ENCODE measurements at places on chromosomes 11 and 22.

DNA sequence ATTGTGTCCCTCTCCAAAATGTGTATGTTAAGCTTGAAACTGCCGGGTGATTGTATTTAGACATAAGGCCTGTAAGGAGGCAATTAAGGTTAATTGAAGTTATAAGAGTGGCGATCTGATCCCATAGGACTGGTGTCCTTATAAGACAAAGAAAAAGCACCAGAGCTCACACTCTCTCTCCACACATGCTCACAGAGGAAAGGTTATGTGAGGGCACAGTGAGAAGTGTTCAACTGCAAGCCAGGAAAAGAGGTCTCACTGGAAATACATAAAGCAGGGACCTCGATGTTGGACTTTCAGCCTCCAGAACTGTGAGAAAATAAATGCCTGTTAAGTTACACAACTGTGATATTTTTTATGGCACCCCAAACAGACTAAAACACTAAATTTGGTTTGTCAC, 1233.8 kb upstream of the CNTN5 start:
- no peaks in the 10 kb centered on the region for H3K4me1 ChIP-seq
- H3K36me3 ChIP-seq = no peaks in the 10 kb centered on the region
- no peak overlapping the region for H3K4me3 ChIP-seq
- H3K27ac ChIP-seq = no peak overlapping the region
- no peak for DNase-seq

GRCh38 chr11:2989006-2989405, 3.1 kb downstream of the NAP1L4 start:
- H3K27me3 ChIP-seq = no peaks in the 10 kb centered on the region
- DNase-seq = no peak
- H3K4me3 ChIP-seq = peak overlapping the region; percentile 99
- H3K4me1 ChIP-seq = peaks cover 51% of the 10 kb centered on the region
- peak overlapping the region; percentile 100 for H3K27ac ChIP-seq
- peaks cover 41% of the 10 kb centered on the region for H3K36me3 ChIP-seq

DNA sequence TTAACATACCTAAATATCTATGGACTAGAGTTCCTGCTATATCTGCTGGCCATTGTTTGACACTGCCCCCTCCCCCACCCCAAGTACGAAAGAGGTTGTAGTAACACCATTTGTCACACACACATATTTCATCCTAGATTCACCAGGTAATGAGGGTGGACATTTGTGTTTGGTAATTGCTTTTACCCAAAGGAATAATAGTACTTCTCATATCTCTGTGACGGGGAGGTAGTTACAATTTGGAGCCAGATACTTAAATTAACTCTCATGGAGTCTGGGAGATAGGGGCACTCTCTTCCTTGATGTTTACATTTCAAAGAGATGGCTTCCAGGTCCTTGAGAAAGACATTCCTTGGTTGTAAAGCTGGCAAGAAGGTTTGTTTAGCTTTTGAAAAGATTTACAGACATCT, 38.7 kb downstream of the REXO2 start:
- no peaks in the 10 kb centered on the region for H3K36me3 ChIP-seq
- no peak overlapping the region for H3K27ac ChIP-seq
- no peak for DNase-seq
- no peak overlapping the region for H3K4me3 ChIP-seq

DNA sequence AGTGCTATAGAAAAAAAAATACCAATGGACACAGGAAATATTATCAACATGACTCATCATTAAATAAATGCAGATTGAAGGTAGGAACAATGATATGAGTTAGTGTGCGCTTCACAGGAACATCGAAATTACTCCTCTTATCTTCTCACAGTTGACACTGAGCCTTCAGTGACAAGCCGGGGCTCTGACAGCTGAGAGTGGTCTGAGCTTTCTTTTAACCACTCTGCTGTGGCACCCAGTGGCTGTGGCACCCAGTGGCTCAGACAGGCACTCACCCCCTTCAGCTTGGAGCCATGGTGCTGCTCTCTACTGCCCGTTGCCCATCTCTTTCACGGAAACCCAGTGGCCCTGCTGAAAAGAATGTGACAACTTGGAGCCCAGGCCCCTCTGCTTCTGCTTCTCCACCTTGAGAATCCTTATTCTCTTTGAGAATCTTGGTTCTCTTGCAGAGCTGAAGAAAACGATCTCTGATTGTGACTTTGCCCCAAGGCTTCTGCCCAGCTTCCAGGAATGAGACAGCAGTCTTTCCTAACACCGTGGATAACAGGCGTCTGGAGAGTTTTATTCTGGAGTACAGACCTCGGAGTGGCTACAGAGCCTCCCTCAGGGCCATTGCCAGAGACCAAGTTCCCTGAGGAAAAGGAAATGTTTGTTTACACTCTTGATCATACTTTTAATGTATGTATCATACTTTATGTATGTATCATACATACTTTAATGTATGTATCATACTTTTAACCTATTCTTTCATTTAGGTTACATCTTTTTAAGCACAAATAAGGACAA, 37.1 kb upstream of the OR8B8 start:
- no peak overlapping the region for H3K27ac ChIP-seq
- no peak overlapping the region for H3K4me3 ChIP-seq
- no peaks in the 10 kb centered on the region for H3K36me3 ChIP-seq
- peaks cover 6% of the 10 kb centered on the region for H3K27me3 ChIP-seq
- peaks cover 7% of the 10 kb centered on the region for H3K4me1 ChIP-seq
- DNase-seq = no peak

DNA sequence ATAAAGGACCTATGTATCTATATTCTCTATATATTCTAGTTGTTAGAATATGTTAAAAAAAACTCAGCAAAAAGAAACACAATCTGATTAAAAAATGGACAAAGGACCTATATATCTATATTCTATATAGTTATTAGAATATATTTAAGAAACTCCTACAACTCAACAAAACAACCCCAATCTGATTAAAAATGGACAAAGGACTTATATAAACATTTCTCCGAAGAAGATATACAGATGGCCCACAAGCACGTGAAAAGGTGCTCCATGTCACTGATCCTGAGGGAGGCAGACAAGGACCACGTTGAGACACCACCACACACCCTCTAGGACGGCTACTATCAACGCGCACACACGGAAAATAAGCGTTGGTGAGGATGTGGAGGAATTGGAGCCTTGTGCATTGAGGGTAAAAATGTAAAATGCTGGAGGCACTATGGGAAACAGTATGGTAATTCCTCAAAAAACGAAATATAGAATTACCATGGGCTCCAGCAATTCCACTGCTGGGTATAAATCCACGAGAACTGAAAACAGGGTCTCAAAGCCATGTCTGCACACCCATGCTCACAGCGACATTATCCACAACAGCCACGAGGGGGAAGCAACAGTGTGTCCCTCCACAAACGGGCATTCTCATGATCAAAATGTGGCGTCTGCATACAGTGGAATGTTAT, 22.7 kb downstream of the YPEL1 start:
- H3K27ac ChIP-seq = no peak overlapping the region
- H3K4me1 ChIP-seq = peaks cover 8% of the 10 kb centered on the region
- H3K4me3 ChIP-seq = no peak overlapping the region
- H3K27me3 ChIP-seq = no peaks in the 10 kb centered on the region

GRCh38 chr11:61503135-61503770, 5.3 kb upstream of the LRRC10B start:
- DNase-seq = no peak
- no peak overlapping the region for H3K4me3 ChIP-seq
- peaks cover 26% of the 10 kb centered on the region for H3K27me3 ChIP-seq
- H3K36me3 ChIP-seq = no peaks in the 10 kb centered on the region
- no peak overlapping the region for H3K27ac ChIP-seq

- H3K4me3 ChIP-seq = no peak overlapping the region
- no peak for DNase-seq
- peaks cover 8% of the 10 kb centered on the region for H3K27me3 ChIP-seq
- no peaks in the 10 kb centered on the region for H3K36me3 ChIP-seq
Measured at GRCh38 chr11:123219066-123219690, 24.1 kb upstream of the CLMP start.

DNA sequence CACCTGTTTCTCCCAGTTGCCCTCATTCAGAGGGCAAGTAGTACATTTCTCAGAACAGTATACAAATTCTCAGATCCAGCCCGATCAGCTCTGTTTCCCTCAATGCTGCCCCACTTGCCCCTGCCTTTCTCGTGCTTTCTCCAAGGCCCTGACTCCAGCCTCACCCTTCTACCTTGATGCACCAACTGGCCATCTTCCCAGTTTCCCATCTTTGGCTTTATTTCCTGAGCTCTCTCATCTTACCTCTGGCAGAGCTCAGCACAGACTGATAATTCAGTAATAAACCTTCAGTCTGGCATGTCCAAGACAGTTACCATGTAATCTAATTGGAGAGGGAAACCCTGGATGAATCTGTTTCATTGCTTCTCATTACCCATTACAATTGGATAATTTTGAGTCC, 184.5 kb upstream of the ISX start:
- no peak overlapping the region for H3K27ac ChIP-seq
- H3K36me3 ChIP-seq = no peaks in the 10 kb centered on the region
- no peak for DNase-seq
- no peaks in the 10 kb centered on the region for H3K27me3 ChIP-seq

GRCh38 chr11:95908826-95909225, 15.1 kb downstream of the MTMR2 start:
- H3K27me3 ChIP-seq = no peaks in the 10 kb centered on the region
- H3K4me1 ChIP-seq = peaks cover 20% of the 10 kb centered on the region
- H3K36me3 ChIP-seq = peaks cover 3% of the 10 kb centered on the region

GRCh38 chr11:70713988-70714665, 315.8 kb downstream of the CTTN start:
- H3K27ac ChIP-seq = no peak overlapping the region
- peaks cover 11% of the 10 kb centered on the region for H3K27me3 ChIP-seq
- no peak overlapping the region for H3K4me3 ChIP-seq
- no peak for DNase-seq
- no peaks in the 10 kb centered on the region for H3K4me1 ChIP-seq
- no peaks in the 10 kb centered on the region for H3K36me3 ChIP-seq

DNA sequence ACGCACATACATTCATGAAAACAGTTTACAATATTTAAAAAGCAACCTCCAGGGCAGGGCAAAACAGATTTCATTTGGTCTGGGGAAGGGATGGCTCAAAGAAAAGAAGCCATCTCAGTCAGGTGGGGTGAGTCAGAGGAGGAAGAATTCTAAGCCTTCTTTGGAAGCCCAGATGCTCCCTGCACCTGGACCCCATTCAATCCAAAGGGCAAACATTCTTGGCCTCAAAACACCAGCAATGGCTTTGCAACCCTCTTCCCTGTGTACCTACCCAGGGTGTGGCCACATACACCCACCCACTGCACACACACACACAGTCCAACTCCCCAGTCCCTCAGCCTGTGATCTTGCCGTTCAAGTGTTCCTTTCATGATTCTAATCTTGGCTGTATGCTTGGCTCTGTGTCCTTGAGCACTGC, 2.0 kb downstream of the KCNE3 start:
- H3K36me3 ChIP-seq = no peaks in the 10 kb centered on the region
- no peak overlapping the region for H3K4me3 ChIP-seq
- peaks cover 32% of the 10 kb centered on the region for H3K27me3 ChIP-seq
- H3K4me1 ChIP-seq = peaks cover 6% of the 10 kb centered on the region
- DNase-seq = no peak

- peaks cover 3% of the 10 kb centered on the region for H3K4me1 ChIP-seq
- peaks cover 1% of the 10 kb centered on the region for H3K27me3 ChIP-seq
- no peak overlapping the region for H3K27ac ChIP-seq
- H3K4me3 ChIP-seq = no peak overlapping the region
Measured at GRCh38 chr11:75035911-75036565, 47.3 kb downstream of the NEU3 start.

GRCh38 chr22:42685941-42686653, 34.6 kb downstream of the A4GALT start:
- no peak for DNase-seq
- H3K27ac ChIP-seq = no peak overlapping the region
- H3K4me1 ChIP-seq = no peaks in the 10 kb centered on the region
- no peaks in the 10 kb centered on the region for H3K27me3 ChIP-seq
- no peaks in the 10 kb centered on the region for H3K36me3 ChIP-seq
- H3K4me3 ChIP-seq = no peak overlapping the region

GRCh38 chr11:45093761-45094455, 52.5 kb upstream of the PRDM11 start:
- peaks cover 13% of the 10 kb centered on the region for H3K4me1 ChIP-seq
- peak; percentile 6 for DNase-seq
- H3K4me3 ChIP-seq = no peak overlapping the region
- no peaks in the 10 kb centered on the region for H3K36me3 ChIP-seq

All from activated CD4-positive, alpha-beta memory T cell treated with anti-CD3 and anti-CD28 coated beads for 36 hours (primary cell).